ENCODE measurements at places on chromosomes 4 and X.

DNA sequence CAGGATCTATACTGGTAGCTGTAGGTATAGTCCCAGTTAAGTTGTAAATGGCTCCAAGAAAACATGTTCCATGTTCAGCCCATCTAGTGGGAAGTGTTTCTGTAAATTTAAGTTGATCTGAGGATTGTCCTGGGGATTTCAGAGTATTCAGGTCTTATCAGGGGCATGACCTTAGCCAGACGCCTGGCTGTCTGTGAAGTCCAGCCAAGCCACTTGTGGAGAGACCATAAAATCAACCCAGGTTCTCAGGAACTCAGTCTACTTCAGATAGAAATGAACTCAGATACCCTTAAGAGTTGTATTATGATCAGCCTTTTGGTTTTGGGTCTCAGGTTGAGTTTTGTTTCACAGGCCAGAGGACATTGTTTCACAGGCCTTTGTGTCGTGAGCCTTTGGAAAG is 95.9 kb downstream of the EGF start:
- DNase-seq = no peak

- no peak for DNase-seq
Observed at GRCh38 chrX:455199-455598, 68.5 kb upstream of the PPP2R3B start.

DNA sequence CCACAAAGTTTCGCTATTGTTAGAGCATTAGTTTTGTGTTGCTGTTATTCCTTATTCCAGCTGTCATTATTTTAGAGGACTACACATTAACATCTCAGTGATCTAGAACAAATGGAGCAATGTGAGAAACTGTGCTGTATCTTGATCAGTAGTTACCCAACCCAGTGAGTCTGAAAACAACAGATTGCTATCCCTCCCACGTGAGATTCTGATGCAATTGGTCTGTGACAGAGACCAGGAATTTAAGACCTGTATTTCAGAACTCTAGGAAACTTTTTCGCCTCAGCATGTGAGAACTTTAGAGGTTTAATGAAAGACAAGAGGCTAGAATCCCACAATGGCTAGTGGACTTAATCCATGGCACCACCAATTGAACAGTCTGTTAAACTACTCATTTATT is 35.7 kb upstream of the CDS1 start:
- no peak for DNase-seq

DNA sequence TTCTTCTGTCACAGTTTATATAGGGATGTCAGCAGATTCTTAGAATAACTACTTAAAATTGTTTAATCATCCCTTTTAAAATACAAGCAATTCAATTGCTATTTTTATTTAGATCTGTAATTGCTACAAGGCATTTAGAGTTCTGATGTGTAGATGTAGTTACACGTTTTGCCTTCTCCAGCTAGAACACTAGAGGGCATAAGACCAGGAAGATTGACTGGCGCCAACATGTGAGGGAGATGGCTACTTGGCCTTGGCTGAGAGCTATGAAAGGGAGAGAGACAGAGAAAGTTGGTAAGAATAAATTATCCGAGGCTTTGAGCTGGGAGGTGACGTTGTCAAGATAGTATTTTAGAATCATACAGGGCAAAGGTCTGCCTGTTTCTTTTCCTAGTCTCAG is 563.7 kb upstream of the PRKX start:
- no peak for DNase-seq

GRCh38 chrX:39047174-39047573 is 245.9 kb downstream of the MID1IP1 start:
- DNase-seq = no peak

DNA sequence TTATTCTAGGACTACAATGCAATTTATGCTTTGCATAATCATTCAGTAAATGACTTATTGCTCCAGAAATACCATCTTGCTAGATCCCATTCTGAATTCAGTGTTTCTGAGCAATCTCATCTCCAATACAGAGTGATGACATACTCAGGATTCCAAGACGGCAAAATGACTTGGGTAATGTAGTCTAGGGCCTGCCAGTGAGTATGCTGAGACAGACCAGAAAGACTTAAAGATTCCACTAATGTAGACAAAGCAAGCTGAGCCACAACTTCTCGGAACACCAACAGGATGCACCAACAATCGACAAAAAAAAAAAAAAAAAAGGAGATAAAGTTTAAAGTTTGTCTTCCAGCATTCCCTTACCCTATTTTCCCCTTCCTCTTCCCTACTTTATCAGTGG is 919 bp upstream of the SEC24B start:
- DNase-seq = no peak

- no peak for DNase-seq
Observed at GRCh38 chrX:153820601-153821000, 9.7 kb downstream of the PDZD4 start.

DNA sequence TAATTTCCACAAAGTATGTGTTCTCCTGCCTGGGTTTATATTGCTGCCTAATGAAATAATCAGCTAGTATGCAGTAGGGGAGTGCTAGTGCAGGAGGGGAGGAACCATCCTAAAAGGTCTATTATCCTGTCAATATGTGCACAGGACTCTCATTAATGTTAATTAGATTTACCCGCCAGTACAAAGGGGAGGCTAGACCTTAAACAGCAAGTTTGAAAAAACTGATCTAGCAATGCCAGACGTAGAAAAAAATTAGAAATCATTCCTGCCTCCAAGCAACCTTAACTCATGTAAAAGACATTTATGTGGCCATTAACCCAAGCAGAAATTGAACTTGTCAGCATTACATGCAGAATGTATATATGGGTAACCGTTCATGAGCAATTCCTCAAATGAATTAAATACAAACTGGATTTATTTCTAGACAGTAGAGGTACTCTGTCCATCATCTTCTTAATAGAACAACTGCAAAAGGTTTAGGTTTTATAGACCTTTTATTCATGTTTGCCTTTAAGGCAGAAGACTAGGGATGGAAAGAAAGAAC is 294.3 kb upstream of the TENM3 start:
- DNase-seq = no peak

DNA sequence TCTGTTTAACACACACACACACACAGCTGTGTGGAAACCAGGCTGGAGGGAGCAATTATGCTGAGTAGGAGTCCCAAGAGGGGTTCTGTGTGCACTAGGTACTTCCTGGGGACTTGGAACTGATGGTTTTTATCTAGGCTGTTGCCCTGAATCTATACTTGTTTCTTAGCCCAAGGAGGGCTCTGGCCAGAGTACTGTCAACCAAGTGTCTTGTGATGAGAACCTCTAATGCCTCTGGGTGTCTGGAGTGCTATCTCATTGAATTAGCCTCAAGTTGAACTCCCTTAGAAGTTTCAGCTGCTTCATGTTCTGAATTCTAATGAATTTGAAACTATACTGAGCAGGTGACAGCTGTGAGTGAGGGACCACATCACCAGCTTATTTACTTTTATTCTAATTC is 16.6 kb downstream of the ARHGAP24 start:
- no peak for DNase-seq

DNA sequence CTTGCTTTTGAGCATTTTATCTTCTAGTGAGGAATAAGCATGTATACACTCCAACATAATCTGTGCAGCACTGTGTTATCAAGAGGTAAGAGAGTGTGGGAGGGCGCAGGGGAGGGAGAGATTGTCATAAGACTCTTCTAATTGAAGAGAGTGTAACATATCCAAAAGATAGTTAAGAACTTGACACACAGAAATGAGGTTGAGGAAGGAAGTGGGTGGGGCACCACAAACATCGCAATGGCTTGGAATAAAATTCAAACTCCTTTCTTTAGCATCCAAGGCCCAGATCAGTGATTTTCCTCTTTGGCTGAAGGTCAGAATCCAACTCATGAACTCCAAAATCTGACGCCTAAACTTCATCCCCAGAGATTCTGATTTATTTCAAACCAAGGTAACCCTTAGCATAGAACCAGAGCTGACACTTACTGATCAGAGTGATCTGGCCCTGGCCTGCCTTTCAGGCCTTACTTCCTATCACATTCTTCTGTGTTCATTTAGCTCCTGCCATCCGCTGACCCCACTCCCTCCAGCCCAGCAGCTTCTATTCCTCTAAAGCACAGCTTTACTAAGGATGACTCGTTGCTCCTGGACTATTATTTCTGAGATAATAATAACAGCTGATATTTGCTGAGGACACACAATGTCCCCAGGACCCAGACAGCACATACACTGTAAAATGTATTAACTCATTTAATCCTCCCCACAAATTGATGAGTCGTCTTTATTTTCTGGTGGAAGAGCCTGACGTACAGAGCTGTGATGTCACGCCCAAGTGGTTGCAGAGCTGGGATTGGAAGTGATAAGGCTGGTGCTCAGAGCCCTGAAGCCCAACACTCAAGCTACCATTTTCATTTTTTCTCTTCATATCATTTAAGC is 10.6 kb upstream of the CTSO start:
- DNase-seq = no peak

GRCh38 chr4:87848622-87849351 is 16.0 kb downstream of the MEPE start:
- peak; percentile 50 for DNase-seq

DNA sequence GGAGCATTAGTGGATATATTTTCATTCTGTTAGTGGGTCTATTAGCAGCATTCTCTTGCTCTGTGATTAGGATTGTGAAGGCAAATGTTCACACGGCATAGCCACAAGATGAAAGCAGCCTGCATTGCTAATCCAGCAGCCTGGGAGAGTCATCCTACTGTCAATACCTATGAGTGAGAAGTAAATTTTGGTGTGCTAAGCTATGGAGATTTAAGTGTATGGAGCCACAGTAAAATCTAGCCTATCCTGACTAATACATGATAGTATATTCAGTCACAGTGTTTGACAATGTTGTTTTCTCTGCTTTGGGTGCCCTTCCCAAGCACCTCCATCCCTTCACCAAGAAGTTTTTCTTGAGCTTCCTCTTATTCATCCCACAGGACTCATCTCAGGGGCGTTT is 47.2 kb upstream of the TMPRSS11F start:
- no peak for DNase-seq

DNA sequence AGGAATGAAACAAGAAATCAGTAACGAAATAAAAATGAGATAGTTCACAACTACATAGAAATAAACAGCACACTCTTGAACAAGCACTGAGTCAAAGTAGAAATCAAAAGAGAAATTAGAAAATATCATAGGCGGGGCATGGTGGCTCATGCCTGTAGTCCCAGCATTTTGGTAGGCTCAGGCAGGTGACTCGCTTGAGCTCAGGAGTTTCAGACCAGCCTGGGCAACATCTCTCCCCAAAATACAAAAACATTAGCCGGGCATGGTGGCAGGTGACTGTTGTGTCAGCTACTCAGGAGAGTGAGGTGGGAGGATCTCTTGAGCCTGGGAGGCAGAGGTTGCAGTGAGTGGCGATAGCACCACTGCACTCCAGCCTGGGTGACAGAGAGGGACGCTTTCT is 714.4 kb downstream of the GLUD2 start:
- DNase-seq = no peak

DNA sequence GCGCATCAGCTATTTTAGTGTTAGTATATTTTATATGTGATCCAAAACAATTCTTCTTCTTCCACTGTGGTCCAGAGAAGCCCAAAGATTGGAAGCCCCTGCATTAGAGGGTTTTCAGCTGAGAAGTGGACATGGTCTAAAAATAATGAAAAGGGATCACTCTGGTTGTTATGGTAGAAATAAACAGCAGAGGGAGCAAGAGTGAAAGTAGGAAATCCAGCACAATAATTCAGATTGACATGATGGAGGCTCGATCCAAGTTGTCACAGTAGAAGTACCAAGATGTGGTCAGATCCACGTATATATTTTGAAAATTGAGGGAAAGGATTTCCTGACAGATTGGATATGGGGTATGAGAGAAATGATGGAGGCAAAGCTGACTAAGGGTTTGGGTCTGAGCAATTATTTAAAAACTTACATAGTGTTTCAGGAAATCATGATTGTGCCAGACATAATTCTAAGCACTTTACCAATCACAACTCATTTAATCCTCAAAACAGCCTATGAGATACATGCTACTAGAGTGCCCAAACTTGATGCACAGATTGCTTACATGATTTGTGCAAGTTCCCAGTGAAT is 17.0 kb upstream of the TMEM144 start:
- DNase-seq = no peak

GRCh38 chr4:1374706-1375045 is 27.7 kb downstream of the UVSSA start:
- DNase-seq = no peak

DNA sequence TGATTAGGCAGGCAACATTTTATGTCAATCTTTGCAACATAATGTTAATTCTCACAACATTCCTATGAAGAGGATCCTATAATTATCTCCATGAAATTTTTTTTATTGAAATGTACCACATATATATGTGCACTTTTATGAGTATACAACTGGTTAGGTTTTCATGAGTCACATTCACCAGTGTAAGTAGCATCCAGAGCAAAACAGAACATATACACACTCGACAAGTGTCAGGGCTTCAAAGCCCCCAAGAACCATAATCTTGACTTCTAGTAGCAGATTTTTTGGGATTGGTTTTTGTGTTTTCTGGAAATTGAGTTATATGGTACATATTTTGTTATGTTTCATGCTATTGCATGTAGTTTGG is 62.4 kb downstream of the ARHGAP10 start:
- DNase-seq = no peak

- DNase-seq = no peak
Observed at GRCh38 chr4:1975391-1975801, 33.4 kb downstream of the NELFA start.

DNA sequence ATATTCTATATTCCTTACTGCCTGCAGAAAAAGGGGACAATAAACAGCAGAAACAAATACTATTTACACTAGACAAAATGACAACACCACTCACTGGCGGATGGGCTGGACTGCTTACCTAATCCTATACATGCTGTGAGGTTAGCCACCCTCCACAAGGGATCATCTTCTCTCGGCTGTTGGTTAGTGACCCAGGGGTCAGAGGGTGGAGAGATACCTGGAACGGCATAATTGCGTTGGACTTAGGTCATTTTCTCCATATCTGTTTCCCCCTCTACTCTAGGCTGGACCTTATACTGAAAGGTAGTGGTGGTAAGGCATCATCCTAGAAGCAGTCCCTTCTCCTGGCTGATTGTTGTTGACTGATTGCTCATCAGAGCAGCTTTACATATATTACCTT is 286.8 kb upstream of the UGT8 start:
- DNase-seq = no peak

DNA sequence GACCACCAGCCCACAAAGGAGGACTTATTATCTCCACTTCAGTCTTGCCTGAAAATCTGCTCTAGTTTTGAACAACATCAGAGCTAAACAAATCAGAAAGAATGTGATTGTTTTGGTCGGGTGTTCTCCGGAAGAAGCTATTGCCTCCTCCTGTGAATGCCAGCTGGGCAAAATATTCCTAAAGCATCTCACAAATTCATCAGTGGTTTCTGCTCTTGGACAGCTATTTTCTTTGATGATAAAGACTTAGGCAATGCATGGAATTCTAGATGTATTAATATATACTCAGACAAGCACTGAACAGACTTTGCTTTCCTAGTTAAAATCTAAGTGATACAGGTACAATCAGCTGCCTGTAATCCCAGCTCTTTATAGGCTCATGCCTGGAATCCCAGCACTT is 71.8 kb downstream of the ASMT start:
- no peak for DNase-seq

All from activated CD4-positive, alpha-beta T cell treated with anti-CD3 and anti-CD28 coated beads, Interleukin-2, amount 10 ng/mL, durations not matched to agents 7 days and 5 days (primary cell).